ENCODE measurements at places on chromosomes 1 and 21.
A peak's percentile ranks its signal among the peaks of the same experiment; 100 is the strongest.

- no peak for DNase-seq
Observed at GRCh38 chr1:40825435-40825788, 36.8 kb downstream of the CITED4 start.

- no peak for DNase-seq
Observed at GRCh38 chr1:169670836-169671235, 40.6 kb downstream of the SELL start.

DNA sequence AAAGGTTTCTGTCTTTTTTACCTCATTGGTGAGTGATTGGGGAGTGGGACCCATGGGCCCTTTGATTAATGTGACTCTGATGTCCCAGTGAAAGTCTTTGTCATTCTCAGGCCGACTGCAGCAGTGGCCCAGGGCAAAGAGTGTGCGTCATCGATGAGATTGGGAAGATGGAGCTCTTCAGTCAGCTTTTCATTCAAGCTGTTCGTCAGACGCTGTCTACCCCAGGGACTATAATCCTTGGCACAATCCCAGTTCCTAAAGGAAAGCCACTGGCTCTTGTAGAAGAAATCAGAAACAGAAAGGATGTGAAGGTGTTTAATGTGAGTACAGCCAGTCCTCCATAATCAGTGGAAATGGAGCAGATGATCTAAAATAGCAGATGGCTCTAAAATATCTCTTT lies 19.4 kb downstream of the NTPCR start:
- no peak for DNase-seq

DNA sequence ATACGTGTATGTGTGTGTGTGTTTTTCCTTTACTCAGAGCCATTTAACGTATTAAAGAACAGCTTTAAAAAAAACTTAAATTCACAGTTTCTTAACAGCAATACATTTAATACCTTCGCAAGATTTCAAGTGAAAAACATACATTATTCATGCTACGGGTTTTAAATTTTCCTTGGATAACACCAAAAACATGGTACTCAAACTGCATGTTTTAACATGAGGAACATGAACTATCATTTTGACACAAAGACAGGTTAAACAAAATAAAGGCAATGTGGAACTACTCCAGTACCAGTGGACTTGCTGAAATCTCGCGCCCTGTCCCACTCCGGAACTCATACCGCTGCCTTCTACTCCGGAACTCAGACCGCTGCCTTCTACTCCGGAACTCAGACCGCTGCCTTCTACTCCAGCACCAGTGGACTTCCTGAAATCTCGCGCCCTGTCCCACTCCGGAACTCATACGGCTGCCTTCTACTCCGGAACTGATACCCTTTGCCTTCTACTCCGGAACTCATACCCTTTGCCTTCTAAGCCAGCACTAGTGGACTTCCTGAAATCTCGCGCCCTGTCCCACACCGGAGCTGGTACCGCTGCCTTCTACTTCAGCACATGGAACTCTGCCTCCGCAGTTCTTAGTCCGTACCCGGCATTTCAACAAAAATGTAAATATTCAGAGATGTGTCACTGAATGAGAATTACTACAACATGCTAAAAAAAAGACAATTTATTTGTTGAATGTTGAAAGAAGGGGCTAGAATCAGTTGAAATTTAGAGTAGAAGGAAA lies 148.6 kb downstream of the NCAM2 start:
- no peak for DNase-seq

- no peak for DNase-seq
Observed at GRCh38 chr21:44718093-44718492, 6.7 kb upstream of the TSPEAR start.

DNA sequence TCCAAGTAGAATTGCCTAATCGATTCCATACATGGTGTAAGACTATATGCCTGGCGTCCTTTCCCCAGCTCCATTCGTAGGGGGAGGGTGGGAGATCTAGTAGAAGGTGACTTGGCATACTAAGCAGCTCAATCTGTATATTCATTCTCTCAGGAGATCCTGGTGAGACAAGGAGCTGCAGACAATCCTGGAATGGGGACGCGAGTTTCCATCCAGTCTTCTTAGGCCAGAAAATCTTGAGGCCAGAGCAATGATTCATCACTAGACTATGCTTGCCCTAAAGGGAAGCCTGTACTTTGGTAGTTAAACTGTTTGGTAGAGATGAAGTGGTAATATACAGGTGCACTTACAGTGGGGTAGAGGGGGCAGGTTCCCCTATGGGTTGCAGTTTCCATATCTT lies 468.7 kb downstream of the ADGRL2 start:
- no peak for DNase-seq

GRCh38 chr1:201904579-201904978 lies 15.9 kb downstream of the SHISA4 start:
- DNase-seq, result no peak

- DNase-seq, result no peak
Observed at GRCh38 chr1:150563340-150564038, 14.3 kb downstream of the ADAMTSL4 start.

DNA sequence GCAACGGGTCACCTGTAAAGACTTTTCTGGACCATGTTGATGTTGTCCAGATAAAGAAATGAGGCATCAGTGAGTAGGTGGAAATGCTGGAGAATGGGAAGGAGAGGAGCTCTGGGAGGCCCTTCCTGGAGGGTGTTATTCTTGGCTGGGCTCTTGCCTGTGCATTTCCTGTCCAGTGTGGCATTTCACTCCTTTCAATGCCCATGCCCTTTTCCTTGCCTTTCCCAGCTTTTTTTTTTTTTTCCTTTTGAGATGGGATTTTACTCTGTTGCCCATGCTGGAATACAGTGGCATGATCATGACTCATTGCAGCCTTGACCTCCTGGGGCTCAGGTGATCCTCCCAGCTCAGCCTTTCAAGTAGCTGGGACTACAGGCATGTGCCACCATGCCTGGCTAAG lies 11.8 kb downstream of the NOS1AP start:
- peak; percentile 71 for DNase-seq

DNA sequence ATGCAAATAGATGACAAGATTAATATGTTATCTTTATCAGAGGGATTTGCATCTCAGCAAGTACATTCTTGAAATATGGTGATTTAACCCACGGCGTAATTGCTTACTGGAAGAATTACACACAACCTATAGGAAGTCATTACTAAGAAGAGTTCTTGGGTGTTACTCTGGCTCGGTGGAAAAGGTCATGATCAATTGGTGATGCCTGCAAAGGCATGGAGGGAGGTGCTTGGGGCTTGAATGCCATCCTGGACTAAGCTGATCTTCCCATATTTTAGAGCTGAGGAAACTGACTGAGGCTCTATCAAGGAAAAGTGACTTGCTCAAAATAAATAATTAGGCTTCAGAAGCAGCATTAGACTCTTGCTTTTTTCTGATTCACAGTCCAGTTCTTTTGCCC lies 137.5 kb upstream of the JUN start:
- no peak for DNase-seq

- no peak for DNase-seq
Observed at GRCh38 chr1:91124989-91125417, 103.2 kb upstream of the ZNF644 start.

DNA sequence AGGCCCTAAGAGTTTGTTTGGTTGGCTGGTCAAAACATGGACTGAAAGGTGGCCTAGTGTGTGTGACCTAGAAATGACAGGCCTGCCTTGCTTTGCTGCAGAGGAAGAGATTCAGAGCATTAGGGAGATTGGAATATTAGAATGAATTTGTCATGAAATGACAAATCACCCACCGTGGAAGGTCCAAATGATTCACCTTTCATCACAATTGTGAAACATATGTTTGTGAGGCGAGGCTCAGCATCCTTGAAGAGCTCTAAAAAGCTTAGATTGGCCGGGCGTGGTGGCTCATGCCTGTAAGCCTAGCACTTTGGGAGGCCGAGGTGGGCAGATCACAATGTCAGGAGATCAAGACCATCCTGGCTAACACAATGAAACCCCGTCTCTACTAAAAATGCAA lies 5.5 kb downstream of the LCE1B start:
- no peak for DNase-seq

DNA sequence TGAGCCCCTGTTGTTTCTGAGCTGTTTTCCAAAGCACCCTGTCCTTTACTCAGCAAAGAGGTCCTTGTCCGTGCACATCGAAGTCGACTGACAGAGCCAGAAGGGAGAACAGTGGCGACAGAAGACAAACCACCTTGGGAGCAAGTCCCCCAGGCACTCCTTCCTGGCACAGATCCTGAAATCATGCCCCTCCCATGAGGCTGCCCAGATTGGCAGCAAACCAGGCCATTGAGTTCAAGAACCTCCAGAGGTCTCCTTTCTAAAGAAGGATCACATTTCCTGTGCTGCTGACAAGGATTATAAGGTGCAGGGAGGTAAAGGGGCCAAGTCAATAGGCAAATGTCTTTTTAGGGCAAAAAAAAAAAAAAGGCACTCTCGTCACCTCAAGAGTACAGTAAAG lies 84.7 kb upstream of the HIVEP3 start:
- no peak for DNase-seq

- no peak for DNase-seq
Observed at GRCh38 chr1:4530166-4530785, 124.1 kb upstream of the AJAP1 start.

- DNase-seq, result no peak
Observed at GRCh38 chr1:229716704-229717103, 90.7 kb downstream of the URB2 start.

DNA sequence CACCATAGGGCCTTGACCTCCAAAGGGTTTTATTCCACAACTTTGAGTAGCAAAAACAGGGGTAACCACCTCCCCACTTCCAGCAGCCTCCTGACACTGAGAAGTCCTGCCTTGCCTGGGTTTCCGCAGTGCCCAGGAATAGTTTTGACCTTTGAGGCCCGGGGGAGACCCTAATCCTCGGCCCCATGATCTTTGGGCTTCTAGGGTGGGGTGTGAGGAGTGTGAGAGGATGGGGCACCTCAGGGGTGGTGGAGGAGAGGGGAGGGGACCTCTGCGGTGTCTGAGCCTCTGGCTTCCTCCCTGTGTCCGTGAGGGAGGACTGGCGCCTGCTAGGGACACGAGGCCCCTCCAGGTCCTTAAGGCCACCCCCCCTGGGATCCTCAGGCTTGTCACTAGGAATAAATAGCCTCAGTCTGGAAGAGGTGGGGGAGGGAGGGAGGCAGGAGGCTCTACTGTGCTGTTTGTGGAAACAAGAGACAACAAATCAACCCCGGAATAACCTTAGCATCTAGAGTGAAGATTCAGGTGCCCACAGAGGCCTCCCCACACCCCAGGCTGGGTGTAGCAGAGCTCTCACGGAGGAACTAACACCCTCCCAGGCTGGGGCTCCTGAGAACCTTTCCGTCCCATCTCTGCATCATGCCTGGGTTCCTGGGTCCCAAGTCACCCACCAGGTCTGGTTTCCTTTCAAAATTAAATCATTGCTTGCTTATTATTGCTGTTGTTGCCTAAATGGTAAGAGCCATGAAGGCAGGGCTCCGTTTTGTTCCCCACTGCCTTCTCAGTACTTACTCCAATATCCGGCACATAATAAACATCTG lies 904 bp upstream of the FHL3 start:
- DNase-seq, result no peak

GRCh38 chr1:48817505-48818114 lies 40.9 kb upstream of the BEND5 start:
- peak; percentile 28 for DNase-seq

DNA sequence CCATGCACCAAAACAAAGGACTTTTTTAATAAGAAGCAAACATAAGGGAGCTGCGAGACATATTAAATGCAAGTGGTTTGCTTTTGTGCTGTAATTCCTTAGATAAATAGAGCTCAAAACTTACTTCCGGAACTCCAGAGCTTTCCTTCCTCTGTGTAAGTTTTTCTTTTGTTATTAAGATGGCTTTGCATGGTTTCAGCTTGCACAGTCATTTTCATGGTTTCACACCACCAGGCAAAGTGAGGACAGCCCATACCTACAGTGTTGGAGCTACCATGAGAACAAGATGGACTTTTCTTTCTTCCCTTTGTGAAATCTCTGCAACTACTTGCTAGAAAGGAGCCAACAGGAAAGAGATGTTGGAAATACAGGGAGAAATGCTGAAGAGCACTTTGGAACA lies 368.0 kb downstream of the SETD4 start:
- no peak for DNase-seq

GRCh38 chr1:56150441-56151215 lies 428.7 kb downstream of the PLPP3 start:
- DNase-seq, result no peak

GRCh38 chr1:116754198-116754977 lies at the start of gene CD2:
CD2 (plus strand) TSS chr1:116754430; CDS start chr1:116754493, 63 bp downstream.
- DNase-seq, result no peak

GRCh38 chr1:28894785-28895184 lies 19.6 kb upstream of the EPB41 start:
- DNase-seq, result no peak

All from Panc1 (cell line).